T-cell (primary cell): ENCODE measurements at places on chromosomes 2 and 18. TPM values are rescaled to one million over a fixed set of nuclear protein-coding genes. Genes with fewer than 3 reads are reported as not detected.

The PRSS56 gene
- total RNA-seq, result not detected

The GAREM1 gene
- total RNA-seq, result 0.41 TPM

The CAVIN2 gene
- total RNA-seq, result 0.50 TPM

The TSPYL6 gene
- not detected for total RNA-seq

The SP140L gene
- 82.0 TPM for total RNA-seq
